ENCODE measurements at places on chromosomes 12 and 14.

DNA sequence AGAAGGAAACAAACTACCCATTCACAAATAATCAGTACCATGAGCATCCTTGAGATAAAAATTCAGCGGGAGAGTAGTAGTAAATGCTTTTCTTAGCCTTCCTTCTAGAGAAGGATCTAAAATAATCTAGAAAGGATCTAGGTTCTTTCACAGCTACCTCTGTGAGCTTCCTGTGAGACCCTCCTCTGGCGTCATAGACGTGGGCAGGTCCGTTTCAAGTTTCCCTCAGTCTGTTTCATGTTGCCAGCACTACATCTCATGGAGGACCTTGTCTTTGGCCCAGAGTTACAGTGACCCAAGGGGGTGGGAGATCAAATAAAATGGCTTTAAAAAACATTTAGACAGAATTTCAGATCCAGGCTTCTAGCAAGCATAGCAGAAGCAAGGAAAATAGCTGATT lies 13.6 kb downstream of the DAAM1 start:
- no peak for DNase-seq

DNA sequence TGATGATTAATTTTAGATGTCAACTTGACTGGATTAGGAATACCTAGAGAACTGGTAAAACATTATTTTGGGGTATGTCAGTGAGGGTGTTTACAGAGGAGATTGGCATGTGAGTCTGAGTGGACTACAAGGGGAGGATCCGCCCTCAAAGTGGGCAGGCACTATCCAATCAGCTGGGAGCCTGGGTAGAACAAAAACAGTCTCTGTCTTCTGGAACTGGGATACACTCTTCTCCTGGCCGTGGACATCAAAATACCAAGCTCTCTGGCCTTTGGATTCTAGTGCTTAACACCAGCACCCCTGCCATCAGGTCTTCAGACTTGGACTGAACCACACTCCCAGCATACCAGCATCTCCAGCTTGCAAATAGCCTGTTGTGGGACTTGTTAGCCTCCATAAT lies 4.4 kb upstream of the SCAF11 start:
- DNase-seq = no peak

- no peak for DNase-seq
These were observed 468.8 kb downstream of the NRXN3 start for GRCh38 chr14:78638926-78639325.

GRCh38 chr12:79086541-79087296 lies 222.1 kb downstream of the SYT1 start:
- no peak for DNase-seq

DNA sequence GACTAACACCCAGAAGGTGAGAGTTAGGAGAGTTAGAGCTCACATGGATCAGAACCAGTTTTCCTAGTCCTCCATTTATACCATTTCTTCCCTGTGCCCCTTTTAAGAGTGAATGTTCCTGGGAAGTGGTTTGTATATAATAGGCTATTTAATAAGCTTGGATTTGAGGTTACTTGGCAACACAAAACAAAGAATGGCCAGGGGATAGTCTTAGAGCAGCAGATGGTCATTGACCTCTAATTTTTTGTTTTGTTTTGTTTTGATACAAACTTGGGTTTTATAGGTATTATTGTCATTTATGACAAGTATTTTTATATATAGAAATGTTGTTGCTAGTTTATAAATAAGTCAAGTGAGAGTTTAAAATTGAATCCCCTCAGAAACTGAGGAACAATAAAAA lies 35.8 kb downstream of the VEZT start:
- no peak for DNase-seq
